ENCODE measurements at places on chromosomes 13 and 19. TPM values are rescaled to one million over a fixed set of nuclear protein-coding genes. Genes with fewer than 3 reads are reported as not detected.

SIAH3 gene
- total RNA-seq: 0.01 TPM

SMIM44 gene
- not detected for total RNA-seq

C5AR2 gene
- 15.0 TPM for total RNA-seq

FFAR3 gene
- not detected for total RNA-seq

TUBA3C gene
- total RNA-seq: not detected

LYPD3 gene
- 0.40 TPM for total RNA-seq

CD209 gene
- not detected for total RNA-seq
